ENCODE measurements at places on chromosomes 6 and 20.

DNA sequence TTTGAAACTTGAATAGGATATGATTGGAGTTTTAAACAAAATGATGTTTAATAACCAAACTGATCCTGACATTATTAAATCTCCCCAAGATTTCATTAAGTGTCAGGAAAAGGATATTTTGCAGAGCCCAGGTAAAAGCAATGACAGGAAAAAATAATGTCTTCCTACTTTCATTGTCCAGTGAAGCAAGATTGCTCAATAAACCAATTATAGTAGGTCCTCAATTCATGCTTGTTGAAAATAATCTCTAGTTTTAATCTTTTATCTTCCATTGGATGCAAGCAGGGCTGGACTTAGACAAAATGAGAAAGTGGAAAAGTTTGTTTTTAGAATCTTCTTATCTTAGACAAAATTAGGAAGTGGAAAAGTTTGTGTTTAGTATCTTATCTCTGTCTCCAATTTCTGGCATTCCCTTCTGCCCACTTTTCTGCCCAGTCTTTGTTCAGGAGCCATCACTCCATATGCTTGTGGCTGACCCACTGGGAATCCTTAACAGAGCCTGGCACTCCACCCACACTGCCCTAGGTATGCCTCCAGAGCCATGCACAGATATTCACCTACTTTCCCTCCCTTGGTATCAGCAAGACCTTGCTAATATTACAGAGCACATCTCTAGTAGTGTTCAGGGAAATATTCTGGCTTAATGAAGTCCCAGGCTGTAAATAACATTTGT lies 57.0 kb upstream of the CARMIL1 start:
- no peak for DNase-seq

- peak; percentile 38 for DNase-seq
These were observed 237.5 kb upstream of the TAB2 start for GRCh38 chr6:149079911-149080491.

- DNase-seq: no peak
These were observed 286.2 kb downstream of the PREX1 start for GRCh38 chr20:48541581-48542071.

GRCh38 chr6:80962382-80962781 lies 790.1 kb downstream of the TENT5A start:
- no peak for DNase-seq

GRCh38 chr20:49853640-49854039 lies 41.0 kb downstream of the SLC9A8 start:
- DNase-seq: peak; percentile 69

Measured in fibroblast of skin of abdomen (primary cell).